ENCODE measurements at places on chromosomes 7 and 10.
A peak's percentile ranks its signal among the peaks of the same experiment; 100 is the strongest.

DNA sequence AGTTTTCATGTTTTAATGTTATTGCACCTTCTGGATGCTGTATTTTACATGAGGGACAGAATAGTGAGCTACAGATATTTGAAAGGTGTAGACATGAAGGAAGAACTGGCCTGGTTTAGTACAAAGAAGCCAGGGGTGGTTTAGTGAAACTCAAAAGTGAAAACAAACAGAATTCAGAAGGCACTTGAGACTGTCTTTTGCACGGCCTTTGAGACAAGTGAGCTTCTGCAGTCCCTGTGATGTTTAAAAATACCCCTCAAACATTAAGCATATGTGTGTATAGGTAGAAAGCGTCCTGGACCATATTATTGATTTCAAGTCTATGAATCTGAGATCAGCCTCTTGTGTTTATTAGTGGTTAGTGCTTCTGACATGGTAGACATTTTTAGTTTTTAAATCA, 118.9 kb downstream of the CDK14 start:
- DNase-seq, result no peak

DNA sequence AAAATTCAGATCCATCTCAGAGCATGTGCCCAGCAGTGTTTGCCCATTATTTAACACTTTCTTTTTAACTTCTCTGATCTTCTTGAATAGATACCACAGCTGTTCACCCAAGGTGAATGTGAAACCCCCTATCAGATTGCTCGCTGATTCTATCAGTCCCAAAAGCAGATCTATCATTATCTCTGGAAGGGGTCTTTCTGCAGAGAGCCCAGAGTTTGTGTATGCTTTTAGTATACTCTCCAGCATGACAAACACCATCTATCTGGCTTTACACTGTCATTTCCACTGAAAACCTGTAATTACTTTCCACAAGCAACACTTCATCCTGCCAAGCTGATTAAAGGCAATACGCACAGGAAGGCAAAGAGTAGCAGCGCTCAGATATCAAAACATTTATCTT, 168.2 kb downstream of the CACNA2D1 start:
- DNase-seq, result peak; percentile 86

DNA sequence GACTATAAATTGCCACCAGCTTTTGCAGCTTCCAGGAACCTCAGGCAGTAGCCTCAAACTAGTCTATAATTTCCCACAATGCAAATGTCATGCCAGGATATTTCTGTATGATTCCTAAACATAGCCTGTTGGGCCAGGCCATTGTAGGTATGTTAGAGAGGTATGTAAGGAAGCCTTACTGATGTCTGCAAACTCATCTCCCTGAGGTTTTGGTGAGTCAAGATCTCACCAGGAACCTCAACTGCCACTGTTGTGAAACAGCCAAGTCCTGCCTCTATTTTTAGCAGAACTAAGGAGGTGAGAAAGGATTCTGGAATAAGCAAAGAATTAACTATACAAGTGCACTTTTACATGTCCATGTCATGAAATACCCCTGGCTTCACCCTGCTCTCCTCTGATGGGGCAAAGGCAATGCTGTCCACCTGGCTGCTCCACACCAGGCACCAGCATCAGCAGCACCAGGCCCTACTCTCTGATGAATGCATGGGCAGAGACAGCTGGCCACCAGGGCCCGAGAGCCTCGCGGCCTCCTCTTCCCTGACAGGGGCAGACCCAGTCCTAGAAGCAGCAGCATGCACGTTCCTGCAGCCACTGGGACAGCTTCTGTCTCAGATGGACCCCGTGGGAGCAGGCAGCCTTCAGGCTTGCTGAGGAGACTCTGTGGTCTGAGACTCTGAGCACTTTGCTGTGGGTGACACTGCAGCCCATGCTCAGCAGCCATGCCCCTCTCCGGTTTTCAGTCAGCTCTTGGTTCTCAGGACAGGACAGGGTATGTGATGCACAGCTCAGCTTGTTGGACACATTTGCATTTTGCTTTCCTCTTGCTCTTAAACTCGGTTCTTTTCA, 147.3 kb downstream of the ZMYND11 start:
- DNase-seq, result no peak

DNA sequence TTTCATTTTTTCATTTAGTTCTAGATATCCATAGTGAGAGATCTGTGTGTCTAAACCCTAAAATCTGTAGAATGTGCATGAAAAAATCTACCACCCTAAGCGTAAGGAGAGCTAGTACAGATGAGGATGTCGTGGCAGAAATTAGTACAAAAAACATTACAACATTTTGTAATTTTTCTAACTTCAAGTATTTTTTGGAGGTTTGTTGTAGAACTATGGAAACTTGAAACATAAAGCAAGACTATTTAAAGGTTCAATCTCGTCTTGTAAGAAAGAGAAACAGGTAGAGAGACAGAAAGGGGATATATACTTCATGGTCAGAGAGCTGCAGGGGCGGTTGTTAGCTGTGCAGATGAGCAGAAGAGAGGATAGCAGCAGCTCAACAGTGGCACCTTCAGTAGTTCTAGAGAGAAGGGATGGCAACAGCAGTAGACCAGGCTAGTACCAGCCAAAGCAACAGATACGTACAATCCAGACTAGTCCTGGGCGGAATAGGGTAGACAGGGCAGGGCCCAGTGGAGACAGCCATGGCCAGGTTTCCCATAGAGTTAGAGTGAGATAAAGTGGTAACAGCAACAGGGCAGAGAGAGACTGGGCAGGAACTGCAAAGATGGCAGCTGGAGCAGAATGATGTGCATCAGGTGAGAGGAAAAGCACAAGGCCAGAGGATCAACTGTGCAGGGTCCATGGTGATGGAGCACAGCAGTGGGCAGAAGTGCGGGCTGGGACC, 145.2 kb downstream of the FRMD4A start:
- peak; percentile 73 for DNase-seq

- no peak for DNase-seq
Observed at GRCh38 chr10:15455456-15455855, 84.4 kb upstream of the FAM171A1 start.

GRCh38 chr7:110994028-110994967, 96.6 kb upstream of the LRRN3 start:
- no peak for DNase-seq

- no peak for DNase-seq
Observed at GRCh38 chr10:93224005-93224779, 150.5 kb downstream of the CYP26A1 start.

DNA sequence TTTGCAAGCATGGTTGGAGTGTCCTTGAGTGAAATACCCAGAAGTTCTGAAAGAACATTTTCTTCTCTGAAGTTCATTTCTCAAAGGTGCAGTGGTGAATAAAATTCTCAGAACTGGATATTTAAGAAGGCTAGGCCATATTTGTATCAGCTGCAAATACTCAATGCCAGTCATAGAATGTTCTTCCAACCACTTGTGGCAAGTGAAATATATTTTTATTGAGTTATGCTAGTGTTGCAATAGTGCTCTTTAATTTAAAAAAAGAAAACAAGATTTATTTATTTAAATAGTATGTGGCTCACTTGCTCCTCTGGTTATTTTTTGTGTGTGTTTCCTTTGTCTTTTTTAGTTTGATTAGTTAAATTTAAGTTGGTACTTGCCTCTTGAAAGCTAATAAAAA, 64.5 kb downstream of the PALS2 start:
- DNase-seq, result no peak

DNA sequence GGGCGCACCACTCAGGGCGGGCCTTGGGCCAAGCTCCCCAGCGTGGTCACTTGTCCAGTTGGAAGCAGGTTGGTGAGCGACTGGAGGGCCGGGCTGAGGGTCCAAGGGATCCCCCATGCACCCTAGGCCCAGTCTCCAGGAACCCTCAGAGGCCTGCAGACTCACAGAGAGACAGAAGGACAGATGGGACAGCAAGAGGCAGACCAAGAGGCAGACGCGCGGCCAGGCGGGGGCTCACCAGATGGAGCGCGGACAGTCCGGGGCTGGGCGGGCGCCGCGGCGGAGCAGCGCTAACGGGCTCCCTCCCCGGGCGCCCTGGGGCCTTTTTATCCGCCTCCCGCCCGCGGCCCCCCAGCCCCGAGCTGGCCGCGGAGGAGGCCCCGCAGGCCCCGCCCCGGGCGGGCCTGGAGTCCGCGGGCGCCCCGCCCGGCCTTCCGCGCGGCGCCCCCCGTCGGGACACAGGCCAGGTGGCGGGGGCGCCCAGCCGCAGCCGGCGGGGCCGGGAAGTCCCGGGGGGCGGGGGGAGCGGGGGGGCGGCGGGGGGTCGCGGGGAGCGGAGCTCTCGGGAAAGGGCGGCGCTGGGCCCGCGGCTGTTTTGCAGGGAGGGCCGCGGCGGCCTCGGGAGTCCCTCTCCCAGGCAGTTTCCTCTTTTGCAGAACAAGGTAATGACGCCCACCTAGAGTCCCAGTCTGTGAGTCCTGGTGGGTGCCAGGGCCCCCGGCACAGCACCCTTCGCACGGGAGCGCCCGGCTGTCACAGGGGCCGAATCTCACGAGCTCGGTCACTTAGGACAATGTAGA, at the start of gene LOXL4:
LOXL4 (minus strand) TSS at position 301 of the 800 bp plus-strand sequence. CDS start 5,175 bp downstream, outside the sequence.
- DNase-seq, result no peak

DNA sequence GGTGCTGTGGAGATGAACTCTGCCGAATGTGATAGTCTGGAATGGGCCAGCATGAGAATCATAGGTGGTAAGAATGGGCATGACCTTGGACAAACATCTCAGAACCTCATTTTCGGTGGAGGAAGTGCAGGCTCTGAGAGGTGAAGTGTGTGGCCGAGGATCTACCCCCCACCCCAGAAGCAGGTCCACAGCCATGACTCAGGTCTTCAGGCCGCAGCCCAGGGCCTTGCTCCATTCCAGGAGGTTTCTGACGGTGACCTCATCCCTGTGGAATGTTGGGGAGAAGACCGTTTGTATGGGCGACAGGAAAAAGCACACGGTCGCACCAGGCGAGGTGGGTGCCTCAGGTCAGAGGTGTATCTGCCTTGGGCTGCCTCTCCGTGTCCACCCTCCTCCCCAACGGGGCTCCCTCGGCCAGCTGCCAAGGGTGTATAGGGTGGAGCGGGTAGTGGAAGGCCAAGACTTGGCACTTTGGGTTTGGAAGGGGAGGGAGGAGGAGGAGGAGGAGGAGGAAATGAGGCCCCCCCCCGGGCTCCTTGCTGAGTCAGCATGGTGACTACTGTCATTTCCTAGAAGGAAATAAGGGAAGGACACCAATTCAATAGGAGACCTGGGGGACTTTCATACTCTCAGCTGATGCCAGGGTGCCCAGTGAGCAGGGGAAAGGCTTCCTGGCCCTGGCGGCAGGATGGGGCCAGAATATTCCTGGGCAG, 168.0 kb upstream of the RHEB start:
- no peak for DNase-seq

DNA sequence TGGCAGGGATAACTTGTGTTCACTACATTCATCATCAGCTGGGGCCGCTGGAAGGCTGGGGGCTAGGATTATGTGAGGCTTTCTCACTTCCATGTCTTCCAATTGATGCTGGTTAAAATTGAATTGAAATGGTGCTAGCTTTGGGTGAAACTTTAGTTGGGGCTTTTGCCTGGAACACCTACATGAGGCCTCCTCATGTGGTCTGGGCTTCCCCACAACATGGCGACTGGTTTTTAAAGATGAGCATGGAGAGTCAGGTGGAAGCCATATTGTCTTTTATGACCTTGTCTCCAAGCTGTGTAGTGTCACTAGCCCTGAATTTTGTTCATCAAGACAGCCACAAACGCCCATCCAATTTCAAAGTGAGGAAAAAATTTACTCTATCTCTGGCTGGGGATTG, 1033.9 kb downstream of the TYW1 start:
- DNase-seq, result no peak

DNA sequence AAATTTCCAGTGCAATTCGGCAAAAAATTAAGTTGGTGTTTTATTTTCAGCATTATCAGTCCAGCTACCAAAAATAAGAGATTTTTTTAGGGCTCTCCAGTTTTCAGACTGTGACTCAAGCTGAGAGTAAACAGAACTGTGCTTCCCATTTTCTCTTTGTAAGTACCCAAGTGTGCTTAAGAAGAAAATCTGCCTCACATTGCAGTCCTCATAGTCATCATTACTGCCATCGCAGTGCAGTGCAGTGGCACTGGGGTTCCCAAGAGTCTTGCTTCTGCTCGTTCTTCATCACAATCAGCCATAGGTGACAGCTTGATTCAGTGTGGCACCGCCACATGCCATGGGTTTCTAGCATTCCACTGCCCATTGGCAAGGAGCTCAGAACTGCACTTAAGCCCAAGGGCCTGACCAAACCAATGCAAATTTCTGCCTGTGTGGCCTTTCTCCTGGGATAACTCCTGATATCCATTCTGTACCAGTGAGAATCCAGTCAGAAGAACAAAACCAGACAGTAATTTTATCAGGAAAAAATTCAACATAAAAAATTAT, 25.6 kb upstream of the ERCC6 start:
- DNase-seq, result no peak

- DNase-seq, result no peak
Observed at GRCh38 chr7:38561166-38561565, 70.0 kb downstream of the AMPH start.

DNA sequence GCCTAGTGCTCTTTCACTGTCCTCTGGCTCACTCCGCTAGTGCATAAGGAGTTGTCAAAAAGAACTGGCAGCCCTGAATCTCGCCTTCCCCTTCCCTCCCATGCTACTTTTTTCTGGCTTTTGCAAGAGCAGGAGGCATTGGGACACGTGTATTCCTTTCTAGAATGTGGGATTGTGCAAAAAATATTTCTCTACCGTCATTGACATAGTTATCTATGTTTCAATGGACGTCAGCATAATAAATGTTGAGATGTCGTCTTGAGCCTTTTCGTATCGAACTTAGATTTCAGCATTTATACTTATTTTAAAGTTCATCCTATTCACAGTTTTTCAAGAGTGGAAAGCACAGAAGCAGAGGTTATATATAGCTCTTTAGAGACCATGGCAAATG, 727 bp downstream of the ING3 start:
- DNase-seq, result no peak

- no peak for DNase-seq
Observed at GRCh38 chr10:74255888-74256357, 104.9 kb downstream of the ADK start.

DNA sequence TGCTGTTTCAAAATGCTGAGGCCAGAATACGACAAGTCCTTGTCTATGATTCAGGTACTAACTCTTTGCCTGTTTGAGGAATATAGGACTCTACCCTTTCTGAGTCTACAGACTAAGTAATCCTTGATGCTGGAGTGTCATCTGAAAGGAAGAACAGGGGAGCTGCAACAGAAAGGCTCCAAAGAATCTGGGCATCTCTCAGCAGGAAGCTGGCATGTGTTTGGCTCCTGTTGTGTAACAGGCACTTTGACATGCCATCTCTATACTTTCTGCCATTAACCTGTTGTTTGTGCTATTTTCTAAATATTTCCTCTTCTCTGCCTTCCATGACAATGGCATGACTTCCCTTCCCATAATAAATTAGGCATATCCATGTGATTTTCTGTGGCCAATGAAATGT, 409.5 kb downstream of the ADRA2A start:
- DNase-seq, result no peak

DNA sequence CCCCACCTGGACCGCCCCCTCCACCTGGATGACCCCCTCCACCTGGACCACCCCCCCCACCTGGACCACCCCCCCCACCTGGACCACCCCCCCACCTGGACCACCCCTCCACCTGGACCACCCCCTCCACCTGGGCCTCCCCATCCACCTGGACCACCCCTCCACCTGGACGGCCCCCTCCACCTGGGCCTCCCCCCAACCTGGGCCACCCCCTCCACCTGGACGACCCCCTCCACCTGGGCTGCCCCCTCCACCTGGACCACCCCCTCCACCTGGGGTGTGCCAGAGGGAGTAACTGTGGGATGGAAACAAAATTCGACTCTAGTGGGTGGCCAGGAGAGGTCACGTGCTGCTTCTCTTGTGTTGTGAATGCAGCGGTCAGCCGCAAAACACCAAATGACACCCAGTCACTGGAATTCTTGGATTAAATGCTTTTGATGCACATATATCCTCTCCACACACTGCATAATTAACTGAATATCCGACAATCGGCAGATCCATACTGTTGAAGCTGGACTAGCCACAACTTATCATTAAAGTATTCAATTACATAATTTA, 316.7 kb downstream of the PTPRN2 start:
- DNase-seq, result no peak
